ENCODE measurements at places on chromosomes 1 and 21.
A peak's percentile ranks its signal among the peaks of the same experiment; 100 is the strongest.

DNA sequence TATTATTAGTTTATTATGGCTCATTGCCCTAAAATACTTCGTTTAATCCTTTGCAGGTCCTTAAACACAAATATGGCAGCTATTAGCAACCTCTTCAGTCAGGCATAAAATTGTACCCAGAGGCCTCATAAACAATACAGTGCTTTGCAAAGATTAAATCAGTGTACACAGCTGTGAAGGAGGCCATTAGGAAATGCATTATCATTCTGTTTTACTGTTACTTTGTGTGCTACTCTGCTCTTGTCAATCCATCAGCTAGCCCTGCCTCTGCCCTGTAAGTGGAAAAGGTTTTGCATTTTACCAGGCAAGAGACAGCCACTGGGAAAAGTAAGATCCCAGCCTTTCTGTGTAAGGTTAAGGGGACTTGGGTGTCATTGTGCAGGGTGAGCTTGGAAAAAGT lies 415.7 kb upstream of the DAB1 start:
- no peak for DNase-seq

DNA sequence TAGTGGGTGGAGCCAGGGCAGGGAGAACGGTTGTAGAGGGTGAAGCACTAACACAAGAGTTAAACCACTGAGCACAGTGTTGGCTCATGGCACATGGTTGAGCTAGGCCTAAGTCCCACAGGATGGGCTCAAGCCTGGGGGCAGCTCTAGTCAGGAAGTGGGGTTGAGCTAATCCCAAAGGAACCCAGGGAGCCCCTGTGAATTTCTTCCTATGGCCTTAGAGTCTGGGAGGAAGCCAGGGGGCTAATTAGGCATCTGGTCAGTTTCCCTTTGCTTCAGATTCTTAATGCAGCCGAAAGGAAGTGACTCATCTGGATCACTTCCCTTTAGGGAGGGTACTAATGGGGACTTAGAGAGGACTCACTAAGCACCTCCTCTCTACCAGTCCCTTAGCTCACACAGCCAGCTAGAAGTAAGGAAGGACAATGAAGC lies 10.1 kb downstream of the CFAP45 start:
- DNase-seq = peak; percentile 87

GRCh38 chr1:225909477-225909876 lies 14.6 kb downstream of the PYCR2 start:
- no peak for DNase-seq

- DNase-seq = no peak
These were observed 7.1 kb upstream of the TMEM61 start for GRCh38 chr1:54973205-54973921.

DNA sequence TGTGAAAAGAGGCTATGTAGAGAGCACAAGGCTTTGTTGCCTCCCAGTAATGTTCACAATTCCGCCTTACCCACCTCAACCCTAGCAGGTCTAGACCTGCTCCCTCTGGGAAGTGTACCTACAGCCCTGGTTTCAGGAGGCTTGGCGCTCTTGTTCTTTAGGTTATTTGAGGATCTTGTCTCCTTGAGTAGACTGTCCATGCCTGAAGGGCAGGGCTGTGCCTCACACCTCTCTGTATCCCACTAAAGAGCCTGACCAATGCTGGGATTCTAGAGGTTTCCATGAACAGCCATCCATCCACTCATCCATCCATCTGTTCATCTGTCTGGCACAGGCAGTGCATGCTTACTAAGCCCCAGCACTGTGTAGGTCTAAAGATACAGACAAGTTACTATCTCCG lies 1.0 kb downstream of the RAB7B start:
- DNase-seq = no peak

DNA sequence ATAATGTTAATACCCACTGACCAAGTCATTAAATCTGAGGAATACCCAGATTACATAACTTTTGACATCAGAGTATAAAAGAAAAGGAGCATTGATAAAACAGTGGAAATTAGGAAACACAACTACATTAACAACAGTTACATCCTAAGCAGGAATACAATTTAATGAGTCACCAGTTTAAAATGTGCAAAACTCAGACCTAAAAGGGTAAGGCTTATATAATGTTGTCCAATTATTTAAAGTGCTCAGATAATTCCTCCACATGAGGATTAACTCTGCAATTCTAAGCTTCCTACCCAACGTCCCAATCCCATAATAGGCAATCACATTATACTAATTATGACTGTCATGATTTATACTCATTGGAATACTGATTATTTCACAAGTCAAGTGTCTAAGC lies 50.5 kb downstream of the ABL2 start:
- DNase-seq = peak; percentile 92

GRCh38 chr1:106564192-106564591 lies 492.3 kb upstream of the PRMT6 start:
- DNase-seq = no peak

DNA sequence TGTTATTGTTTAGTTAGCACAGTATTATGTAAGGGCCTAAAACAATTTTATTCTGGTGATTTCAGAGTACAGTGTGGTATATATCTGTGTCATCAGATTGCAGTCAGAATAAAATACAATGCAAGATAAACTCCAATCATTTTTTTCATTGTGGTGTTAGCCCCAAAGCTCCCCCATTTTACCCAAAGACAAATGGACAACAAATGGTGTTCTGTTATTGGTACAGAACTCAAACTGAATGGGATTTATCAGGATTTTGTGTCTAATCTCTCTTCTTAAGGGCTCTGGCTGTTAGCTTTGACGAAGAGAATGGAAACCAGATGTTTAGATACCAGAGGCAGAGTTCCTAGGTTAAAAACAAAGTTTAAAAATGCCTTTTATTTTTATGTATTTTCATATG lies 163.1 kb upstream of the USP25 start:
- DNase-seq = no peak

GRCh38 chr1:154913273-154913672 lies 23.2 kb downstream of the PMVK start:
- DNase-seq = no peak

- DNase-seq = no peak
These were observed 366.2 kb downstream of the USH2A start for GRCh38 chr1:216057063-216057462.

DNA sequence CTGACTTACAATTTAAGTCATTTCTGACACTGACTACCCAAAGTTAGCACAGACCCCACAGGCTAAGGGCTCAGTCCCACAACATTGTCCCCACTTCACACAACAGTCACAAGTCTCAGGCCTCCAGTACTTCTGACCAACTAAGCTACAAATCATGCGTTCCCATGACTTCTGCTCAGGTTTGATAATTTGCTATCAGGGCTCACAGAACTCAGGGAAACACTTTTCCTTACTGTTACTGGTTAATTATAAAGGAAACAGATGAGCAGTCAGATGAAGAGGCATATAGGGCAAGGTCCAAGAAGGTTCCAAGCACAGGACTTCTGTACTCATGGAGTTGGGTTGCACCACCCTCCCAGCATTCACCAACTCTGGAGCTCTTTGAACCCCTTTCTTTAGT lies 151.2 kb upstream of the TNR start:
- no peak for DNase-seq

DNA sequence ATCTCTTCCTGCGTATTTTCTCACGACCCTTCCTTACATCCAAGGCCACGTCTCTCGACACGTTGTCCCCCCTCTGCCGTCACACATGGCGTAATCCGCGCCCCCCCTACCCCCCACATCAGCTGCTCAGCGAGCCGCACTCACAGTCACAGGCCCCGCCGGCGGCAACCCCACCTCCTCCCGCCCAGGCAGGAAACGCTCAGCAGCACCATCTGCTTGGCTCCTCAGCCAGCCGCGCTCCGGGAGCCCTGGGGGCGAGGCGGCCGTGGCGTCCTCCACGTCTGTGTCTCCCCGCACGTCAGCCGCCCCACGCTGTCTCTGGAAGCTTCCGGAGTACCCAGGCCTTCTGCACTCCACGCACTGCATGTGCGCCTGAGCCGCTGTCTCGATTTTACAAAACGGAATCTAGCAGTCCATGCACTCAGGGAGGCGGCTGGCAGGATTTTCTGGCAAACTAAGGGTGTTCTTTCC lies 64.6 kb downstream of the SIK1 start:
- no peak for DNase-seq

- DNase-seq = no peak
These were observed 3.8 kb downstream of the ACBD6 start for GRCh38 chr1:180498594-180498993.

DNA sequence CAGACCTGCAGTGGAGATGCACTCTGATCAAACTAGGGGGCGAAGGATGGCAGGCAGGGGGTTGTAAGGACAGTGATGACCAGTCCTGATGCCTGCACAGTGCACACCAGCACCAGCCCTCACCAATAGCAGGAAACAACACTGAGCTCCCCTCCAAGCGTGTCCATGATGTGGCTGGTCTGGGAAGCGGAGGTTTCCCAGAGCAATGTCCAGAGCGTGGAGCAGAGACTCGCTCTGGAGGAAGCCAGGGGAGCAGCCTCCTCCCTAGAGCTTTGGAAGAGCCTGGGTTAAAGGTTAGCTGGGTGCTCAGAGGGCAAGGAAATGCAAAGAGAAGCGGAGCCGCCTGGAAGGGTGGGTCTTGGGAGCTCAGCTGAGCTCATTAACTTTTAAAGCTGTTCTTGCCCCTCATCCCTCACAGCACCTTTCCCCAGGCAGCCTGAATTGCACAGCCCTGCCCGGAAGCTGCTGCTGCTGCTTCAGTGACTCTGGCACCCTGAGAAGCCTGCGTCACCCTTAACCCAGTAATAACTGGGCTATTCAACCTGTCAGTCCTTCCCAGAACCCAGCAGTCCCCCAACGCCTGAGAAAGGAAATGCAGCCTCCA lies 162.2 kb upstream of the RAB4A start:
- DNase-seq = peak; percentile 22

DNA sequence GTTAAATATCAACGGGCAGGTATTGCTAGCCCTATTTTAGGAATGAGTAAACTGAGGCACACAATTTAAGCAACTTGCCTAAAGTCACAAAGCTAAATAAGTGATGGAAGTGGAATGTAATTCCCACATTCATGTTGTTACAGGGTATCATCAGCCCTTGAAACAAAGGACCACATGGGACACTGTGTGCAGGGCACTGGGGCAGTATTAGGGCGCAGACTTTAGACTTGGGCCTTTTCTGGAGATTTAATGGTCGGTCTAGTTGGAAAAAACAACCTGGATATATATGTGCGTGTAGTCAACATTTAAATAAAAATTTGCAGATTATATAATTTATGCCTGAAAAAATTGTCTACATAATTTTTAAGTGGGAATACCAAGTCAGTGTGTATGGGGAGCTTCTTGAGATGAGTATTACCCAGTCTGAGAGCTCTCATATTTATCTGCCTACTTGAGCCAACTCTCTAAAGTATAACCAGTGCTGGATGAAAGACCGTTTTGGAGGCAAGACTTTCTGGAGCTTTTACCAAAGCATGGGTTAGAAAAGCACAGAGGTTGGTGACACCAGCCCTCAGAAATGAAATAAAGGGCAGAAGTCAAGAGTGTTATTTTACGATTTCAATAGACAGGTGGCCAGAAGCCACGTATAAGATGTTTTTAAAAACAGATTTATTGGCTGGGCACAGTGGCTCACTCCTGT lies 1.6 kb downstream of the KDM1A start:
- DNase-seq = no peak

- DNase-seq = peak; percentile 76
These were observed 21.1 kb downstream of the ERRFI1 start for GRCh38 chr1:8004803-8005573.

DNA sequence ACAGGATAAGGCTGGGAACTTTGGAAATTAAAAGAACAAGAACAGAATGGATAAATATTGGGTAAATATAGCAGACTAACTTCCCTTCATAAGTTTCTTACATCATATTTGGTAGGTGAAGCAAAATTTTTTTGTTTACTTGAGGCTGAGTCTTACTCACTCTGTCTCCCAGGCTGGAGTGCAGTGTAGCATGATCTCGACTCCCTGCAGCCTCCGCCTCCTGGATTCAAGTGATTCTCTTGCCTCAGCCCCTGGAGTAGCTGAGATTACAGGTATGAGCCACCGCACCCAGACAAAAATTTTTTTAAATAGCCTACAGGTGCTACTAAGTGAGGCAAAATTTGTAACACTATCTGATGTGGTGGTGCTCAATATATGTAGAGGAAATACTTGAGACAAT lies 50.7 kb downstream of the TM2D1 start:
- no peak for DNase-seq

GRCh38 chr1:116230712-116231111 lies 119.5 kb downstream of the MAB21L3 start:
- no peak for DNase-seq

- DNase-seq = no peak
These were observed 2.7 kb upstream of the NEGR1 start for GRCh38 chr1:72285074-72285425.

GRCh38 chr1:207362962-207363860 lies 41.7 kb downstream of the CD55 start:
- peak; percentile 6 for DNase-seq

DNA sequence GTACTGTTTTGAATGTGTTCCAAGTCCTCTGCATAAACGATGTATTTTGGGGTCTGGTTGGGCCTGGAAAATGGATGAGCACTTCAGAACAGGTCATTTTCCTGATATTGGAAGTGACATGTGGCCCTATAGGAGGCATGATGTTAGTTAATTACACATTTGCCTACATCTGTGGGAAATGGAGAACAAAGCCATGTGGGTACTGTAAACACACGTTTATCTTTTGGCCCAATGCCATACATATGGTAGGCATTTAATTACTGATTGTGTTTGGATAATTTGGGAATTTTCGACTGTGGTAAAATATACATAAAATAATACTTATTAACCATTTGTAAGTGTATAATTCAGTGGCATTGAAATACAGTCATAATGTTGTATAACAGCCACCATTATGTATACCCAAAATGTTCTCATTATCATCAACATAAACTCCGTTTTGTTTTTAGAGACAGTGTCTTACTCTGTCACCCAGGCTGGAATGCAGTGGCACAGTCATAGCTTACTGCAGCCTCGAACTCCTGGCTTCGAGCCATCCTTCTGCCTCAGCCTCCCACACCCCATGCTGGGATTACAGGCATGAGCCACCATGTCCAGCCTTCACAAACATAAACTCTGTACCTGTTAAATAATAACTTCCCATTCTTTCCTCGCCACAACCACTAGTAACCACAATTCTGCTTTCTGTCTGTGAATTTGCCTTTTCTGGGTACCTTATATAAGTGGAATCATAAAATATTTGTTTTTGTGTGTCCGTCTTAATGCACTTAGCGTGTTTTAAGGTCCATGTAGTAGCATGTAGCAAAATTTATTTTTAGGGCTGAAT lies 11.9 kb upstream of the RNPEP start:
- no peak for DNase-seq

- DNase-seq = no peak
These were observed 6.2 kb upstream of the MIXL1 start for GRCh38 chr1:226217273-226217672.

GRCh38 chr1:15314328-15315281 lies 67.6 kb downstream of the FHAD1 start:
- DNase-seq = no peak

- DNase-seq = no peak
These were observed 22.8 kb downstream of the SLC9A1 start for GRCh38 chr1:27132147-27132546.
